ENCODE measurements at places on chromosomes 12 and 14. TPM values are rescaled to one million over a fixed set of nuclear protein-coding genes. Genes with fewer than 3 reads are reported as not detected.

Gene RPS6KL1
- total RNA-seq: 0.96 TPM

Gene KRT79
- not detected for total RNA-seq

Gene ITPK1
- 16.9 TPM for total RNA-seq

Gene TMEM260
- total RNA-seq: 10.4 TPM

Gene GZMH
- total RNA-seq: not detected

Gene STYK1
- 2.0 TPM for total RNA-seq
